NCI-H1105 treated with DMSO at 0.1 percent for 48 hours (cell line): ENCODE measurements at places on chromosomes 2 and 18.
A peak's percentile ranks its signal among the peaks of the same experiment; 100 is the strongest.

- no peak for DNase-seq
Measured at GRCh38 chr2:238709325-238710025, 138.4 kb upstream of the TWIST2 start.

DNA sequence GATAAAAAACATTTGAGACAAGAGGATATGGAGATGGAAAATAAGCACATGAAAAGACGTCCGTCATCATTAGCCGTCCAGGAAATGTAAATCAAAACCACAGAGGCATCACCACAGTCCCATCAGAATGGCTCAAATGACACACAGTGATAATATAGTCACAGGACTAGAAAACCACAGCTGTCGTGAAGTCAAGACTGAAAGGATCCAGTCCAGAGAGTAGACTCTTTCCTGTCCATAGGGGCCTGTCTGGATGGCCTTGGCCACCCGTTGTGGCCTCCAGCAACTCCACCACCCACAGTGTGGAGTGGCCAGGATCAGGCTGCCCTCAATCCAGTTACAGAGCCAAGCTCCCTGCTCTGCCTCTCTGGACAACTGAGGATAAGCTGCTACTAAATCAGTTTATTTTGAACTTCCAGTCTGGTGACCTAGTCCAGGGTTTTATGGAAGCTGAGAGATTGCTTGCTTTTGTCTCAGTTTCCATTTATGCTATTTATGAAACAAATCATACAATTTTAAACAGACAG, 60.4 kb downstream of the RHOB start:
- no peak for DNase-seq

- no peak for DNase-seq
Measured at GRCh38 chr2:119724656-119725485, 34.9 kb upstream of the PTPN4 start.

DNA sequence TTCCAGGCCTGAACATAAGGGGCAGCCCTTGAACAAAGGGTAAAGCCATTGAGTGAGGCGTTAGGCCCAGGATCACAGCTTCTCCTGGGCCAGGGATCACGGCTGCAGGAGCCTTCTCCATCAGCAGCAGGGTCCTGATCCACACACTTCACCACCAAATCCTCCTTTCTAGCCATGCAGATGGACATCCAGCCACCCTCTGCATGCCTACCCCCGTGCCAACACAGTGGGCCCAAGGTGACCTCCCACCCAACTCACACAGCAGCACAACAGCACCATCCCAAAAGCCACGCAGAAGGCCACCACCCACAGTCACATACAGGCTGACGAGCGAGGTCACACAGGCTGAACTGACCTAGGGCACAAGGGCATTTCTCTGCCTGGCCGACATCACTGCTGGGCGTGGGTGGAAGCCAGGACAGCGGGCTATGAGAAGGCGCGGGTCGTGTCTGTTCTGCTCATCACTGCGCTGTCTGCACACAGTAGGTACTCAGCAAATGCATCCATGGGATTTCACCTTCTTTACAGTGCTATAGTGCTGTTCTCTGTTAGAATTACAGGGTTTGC, 31.2 kb downstream of the TFCP2L1 start:
- no peak for DNase-seq

DNA sequence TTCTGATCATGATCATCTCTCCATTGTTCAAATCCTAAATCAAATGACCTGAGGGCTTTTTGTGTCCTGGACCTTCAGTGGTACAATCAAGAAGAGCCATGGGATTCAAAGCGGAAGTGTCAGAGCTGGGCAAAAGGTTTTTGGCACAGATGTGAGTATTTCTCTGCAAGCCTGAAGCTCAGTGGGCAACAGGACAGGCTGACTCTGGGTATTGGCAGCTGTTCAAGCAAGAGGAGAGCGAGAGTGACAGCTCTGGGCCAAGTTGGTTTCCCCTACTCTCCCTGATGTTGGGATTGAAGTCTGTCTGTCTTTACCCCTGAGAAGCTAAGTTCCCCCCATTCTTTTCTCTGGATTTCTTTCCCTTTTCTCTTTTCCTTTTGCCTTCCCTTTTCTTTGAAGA, 33.3 kb downstream of the DSEL start:
- DNase-seq = peak; percentile 47

GRCh38 chr2:37375741-37376288, 31.4 kb downstream of the QPCT start:
- no peak for DNase-seq

DNA sequence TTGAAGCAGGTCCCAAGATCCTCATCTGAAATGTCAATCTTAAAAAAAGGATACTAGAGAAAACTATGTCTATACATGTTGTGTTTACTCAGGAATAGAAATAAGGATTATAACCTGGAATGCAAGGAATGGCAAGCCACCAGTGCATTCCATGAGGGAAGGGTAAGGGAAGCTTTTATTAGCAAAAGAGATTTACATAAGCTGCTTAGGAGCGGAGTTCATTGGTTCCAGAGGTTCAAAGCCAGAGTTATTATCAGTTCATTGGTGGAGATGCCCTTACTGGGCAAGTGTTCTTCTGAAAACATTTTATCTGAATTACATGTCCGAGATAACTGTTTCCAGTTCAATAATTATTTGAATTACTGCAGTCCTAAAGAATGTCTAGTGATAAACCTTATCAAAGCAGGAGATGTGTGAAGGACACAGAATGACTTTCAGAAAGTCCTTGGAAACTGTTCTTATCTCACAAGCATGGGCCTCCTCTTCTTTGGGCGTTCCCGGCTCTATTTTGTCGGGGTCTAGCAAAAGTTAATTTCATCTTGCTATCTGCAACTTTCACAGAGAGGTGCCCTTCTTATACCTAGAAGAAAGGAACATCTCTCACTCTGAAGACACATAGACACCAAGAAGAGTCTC, 23.5 kb downstream of the COMMD1 start:
- no peak for DNase-seq

- no peak for DNase-seq
Measured at GRCh38 chr18:26301681-26302080, 75.4 kb downstream of the TAF4B start.
